Anterior cingulate cortex (tissue), 58 donors: ENCODE measurements at places on chromosomes 7 and 10.

GRCh38 chr7:22935269-22935668 lies 78.7 kb downstream of the HYCC1 start:
- DNase-seq = no peak

DNA sequence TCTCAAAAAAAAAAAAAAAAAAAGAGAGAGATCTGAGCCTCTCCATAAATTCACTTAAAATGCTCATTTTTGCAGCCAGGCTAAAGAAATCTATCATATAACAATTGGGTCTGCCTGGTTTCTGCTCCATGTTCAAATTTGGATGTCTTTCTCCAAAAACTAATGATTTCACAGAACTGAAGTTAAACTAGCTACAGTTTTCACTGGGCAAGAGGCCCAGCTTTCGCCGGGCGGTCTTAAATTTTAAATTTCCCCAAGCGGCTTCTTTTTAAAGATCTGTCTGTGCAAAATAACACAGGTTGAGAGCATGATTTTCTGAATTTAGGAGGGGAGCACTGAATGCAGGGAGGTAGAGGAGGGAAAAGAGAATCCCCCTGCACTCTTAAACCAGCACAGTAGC lies 603.4 kb downstream of the KCNMA1 start:
- DNase-seq = no peak

DNA sequence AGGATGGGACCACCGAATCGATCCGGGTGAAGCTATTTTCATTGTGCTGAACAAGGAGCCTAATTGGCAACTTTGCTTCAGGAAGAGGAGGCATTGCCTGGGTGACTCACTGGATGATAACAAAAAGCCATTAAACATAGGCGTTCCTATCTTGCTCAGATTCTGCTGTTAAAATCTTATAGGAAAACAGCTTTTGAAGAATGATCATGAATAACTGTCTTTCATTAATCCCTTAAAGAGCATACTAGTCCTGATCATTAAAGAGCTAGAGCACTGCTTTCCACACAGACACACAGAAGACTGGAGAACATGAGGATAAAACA lies 174.2 kb upstream of the IMMP2L start:
- no peak for DNase-seq

- no peak for DNase-seq
Observed at GRCh38 chr10:15182540-15183207, 14.2 kb upstream of the NMT2 start.

DNA sequence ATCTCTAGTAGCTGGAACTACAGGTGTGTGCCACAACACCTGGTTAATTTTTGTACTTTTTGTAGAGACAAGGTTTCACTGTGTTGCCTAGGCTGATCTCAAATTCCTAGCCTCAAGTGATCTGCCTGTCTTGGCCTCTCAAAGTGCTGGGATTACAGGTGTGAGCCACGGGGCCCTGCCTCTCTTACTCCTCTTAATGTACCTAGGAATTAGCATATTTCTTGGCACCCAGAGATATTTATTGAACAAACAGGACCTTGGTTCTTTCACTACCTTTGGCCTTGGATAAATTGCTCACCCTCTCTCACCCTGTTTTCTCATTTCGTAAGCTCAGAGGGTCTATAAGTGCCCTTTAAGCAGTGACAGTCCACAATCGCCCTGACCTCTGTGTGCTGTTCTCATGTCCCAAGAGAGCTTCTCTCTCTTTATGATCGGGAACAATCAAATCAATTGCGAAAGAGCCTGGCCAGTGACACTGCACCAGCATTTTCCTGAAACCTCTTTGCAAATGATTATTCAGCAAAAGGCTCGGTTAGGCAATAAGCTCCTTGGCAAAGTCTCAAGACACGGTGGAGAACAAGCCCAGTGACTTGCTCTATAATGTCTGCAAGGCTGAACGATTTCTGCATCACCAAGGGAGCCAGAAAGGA lies 117.7 kb downstream of the APBB1IP start:
- DNase-seq = no peak

DNA sequence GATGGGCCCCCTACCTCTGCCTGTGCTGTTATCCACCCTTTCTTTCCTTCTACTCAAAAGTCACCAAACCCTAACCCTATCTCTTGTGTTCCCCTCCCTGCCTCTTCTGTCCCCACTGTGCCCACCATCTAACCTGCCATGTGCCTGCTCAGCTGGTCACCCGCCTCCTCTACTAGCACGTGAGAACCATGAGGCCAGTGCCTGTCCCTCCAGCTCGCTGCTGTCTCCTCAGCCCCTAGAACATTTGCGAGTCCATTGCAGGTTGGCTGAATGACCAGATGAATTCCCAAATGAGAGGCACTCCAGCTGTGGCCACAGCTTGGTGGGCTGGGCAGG lies 129.0 kb downstream of the ARHGAP22 start:
- DNase-seq = no peak

DNA sequence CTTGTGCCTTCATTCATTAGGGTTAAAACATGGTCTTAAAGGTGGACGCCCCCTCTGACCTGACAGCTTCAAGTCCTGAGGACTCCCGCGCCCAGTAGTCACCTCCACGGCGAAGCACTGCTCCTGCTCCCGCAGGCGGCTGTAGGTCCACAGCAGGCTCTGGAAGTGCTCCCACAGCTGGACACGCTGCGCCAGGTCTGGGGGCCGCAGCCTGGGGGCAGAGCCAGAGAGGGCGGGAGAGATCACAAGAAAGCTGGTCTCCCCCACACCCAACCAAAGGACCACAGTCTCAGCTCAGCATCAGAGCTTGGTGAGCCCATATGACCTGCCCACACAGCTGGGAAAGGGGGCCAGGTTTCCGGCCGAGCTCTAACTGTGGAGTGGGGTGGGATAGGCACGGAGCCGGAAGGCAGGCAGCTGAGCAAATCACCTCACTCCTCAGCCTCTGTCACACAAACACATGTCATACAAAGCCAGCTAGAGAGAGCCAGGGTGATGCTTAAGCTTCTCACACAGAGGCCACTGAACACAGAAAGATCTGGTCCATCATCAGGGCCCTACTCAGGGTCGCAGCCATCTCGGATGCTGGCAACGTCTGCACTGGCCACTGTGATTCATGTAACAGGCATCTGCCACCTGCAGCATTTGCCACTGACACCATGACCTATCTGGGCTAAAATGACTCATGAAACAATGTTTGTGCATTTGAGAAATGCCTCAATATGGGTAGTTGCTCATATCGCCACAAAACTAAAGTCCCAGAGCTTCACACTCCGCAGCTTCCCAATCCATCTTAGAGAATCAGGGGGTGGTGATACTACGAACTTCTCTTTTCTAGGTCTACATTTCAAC lies 12.6 kb downstream of the HPS1 start:
- DNase-seq = no peak

DNA sequence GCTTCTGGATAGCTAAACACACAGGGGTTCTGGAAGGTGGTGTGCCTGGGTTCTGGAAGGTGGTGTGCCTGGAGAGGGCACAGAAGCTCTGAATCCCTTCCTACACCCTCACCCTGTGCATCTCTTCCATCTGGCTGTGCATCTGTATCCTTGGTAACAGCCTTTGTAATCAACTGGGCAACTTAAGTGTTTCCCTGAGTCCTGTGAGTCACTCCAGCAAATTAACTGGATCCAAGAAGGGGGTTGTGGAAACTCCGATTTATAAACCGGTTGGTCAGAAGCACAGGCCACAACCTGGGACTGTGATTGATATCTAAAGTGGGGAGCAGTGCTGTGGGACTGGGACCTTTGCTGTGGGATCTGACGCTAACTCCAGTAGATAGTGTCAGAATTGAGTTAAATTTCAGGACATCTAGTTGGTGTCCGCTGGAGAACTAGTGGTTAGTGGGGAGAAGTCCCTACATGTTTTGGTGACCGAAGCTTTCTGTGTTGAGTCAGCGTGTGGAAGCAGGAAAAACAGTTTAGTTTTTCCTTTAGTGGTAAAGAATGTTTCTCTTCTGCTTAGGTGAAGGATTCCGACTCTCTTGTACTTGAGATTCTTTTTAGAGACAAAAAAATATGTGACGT lies 228.1 kb downstream of the BMPER start:
- no peak for DNase-seq

GRCh38 chr7:28315565-28316410 lies 96.5 kb upstream of the CREB5 start:
- DNase-seq = no peak

GRCh38 chr7:106344211-106344610 lies 59.4 kb upstream of the NAMPT start:
- DNase-seq = no peak

GRCh38 chr10:92756201-92757065 lies 66.7 kb downstream of the HHEX start:
- DNase-seq = no peak

DNA sequence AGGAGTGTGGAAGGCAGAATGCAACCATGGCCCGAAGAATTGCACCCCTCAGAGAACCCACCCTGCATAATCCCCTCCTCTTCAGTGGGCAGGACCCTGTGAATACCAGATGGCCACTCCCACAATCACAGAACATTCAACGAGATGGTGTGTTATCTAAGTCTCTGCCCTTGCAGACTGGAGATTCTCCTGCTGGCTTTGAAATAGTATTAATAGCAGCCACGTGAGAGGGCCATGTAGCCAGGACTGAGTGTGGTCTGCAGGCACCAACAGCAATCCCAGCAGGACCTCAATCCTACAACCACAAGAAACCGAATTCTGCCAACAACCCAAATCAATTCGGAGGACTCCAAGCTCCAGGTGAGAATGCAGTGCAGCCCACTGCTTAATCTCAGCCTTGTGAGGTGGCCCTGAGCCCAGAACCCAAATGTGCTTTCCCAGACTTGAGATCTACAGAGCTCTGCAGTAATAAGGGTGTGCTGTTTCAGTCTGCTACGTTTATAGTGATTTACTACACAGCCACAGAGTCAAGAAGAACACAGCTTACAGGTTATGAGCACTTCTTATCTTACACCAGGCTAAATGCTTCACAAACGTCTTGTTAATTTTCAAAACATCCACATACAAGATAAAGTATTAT lies 72.1 kb downstream of the VOPP1 start:
- no peak for DNase-seq

- peak; percentile 13 for DNase-seq
Observed at GRCh38 chr7:73811760-73812168, 19.0 kb upstream of the CLDN4 start.
